Stimulated activated CD8-positive, alpha-beta memory T cell treated with anti-CD3 and anti-CD28 coated beads, Interleukin-12 subunit alpha, Interleukin-12 subunit beta, amount 100 ng/mL, for 1 hour (primary cell): ENCODE measurements at places on chromosomes 16 and 17.
A peak's percentile ranks its signal among the peaks of the same experiment; 100 is the strongest.

- no peak for DNase-seq
Measured at GRCh38 chr16:53865494-53865863, 161.5 kb downstream of the FTO start.

- DNase-seq: no peak
Measured at GRCh38 chr16:57800200-57801097, 1.8 kb downstream of the KIFC3 start.

- no peak for DNase-seq
Measured at GRCh38 chr17:1473841-1474240, 17.8 kb upstream of the CRK start.

- DNase-seq: no peak
Measured at GRCh38 chr16:21274172-21274726, 3.8 kb downstream of the CRYM start.

GRCh38 chr16:4522051-4522581 is 16.5 kb downstream of the CDIP1 start:
- no peak for DNase-seq

- no peak for DNase-seq
Measured at GRCh38 chr16:70568601-70569237, 45.1 kb downstream of the SF3B3 start.

GRCh38 chr16:54125751-54126655 is 160.6 kb downstream of the IRX3 start:
- DNase-seq: no peak

DNA sequence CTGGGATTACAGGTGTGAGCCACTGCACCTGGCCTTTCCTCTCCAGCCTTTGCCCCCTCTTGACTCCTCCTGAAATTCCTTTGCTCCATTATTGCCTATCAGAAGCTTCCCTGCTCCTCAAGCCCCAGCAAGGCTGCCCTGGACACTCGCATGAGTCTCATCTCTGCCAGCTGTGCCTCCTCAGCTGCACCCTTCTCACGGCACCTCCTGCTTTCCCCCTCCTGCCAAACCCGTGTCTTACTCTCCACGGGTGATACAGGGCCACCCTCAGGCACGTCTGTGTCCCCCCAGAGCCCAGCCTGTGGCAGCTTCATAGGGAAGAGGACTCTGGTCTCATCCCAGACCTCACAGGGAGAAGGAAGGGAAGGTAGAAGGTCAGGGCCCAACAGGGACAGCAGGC is 15.4 kb downstream of the G6PC3 start:
- no peak for DNase-seq

DNA sequence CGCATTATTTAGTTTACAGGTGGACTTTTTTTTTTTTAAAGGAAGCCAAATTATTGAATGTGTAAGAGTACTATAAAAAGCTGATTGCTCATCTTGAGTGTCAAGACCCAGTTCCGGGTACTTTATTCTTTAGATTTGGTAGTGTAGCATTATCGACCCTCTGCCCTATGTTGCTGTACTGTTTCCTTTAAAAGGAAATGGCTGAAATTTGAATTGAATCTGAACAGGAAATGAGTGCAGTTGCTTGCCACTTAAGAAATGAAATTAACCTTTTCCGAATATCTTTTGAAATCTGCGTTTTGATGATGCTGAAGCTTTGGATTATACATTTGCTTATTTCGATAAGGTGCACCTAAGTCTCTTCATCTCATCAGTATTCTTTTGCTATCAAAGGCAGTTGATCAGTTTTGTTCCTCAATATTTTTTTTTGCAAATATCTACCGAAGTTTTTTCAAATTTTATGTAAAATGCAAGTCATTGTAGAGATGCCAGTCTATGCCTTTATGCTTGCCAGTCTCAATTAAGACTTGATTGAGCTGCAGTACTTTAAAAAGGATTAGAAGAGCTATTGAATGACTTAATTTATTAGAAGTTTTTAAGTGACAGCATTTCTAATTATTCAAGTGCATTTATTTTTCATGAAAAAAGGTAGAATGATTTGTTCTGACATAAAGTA is 1.8 kb downstream of the GGNBP2 start:
- no peak for DNase-seq

GRCh38 chr17:64276961-64277505 is 14.0 kb upstream of the TEX2 start:
- DNase-seq: no peak

DNA sequence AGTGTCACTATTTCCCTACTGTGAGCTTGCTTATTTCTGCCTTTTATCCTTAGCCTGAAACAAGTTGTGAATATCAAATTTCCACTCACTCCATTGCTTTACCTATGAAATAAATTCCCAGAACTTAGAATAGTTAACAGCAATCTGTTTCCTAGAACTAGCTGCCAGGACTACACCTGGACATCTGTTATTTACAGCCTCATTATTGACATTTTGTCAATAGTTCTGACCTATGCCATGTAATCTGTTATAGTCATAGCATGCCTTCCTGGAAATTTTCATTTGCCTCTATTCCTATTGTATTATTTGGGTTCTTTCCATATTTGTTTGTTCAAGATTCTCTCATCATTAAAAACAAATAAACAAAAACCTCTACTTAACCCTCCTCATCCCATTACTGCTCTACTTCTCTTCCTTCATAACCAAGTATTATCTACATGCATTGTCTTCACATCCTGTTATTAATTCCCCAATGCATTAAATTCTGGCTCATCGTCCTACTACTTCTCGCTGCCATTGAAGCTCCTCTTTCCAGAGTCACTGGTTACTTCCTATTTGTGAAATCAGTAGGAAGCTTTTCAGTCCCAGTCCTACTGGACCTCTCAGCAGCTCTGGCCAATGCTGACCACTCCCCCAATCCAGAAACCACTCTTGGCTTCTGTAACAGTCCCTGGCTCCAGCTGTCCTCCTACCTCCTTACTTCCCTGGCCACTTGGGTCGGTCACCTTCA is 55.3 kb downstream of the PIGL start:
- DNase-seq: no peak

DNA sequence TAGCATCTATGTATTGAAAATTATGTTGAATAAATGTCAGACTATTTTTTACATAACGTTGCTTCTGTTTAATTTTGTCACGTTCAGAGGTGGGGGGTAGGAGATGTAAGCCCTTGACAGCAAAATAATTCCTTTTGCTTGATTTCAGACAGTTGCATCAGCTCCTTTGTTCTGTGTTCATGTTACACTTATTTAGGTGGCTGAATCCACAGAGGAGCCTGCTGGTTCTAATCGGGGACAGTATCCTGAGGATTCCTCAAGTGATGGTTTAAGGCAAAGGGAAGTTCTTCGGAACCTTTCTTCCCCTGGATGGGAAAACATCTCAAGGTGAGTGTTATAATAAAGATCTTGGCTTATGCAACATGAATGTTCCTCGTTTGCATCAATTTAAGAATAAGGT is 4.5 kb downstream of the HERPUD1 start:
- DNase-seq: no peak

GRCh38 chr17:59838052-59838916 is 54.5 kb downstream of the TUBD1 start:
- no peak for DNase-seq

GRCh38 chr17:51064061-51064735 is 56.5 kb downstream of the SPAG9 start:
- DNase-seq: no peak

DNA sequence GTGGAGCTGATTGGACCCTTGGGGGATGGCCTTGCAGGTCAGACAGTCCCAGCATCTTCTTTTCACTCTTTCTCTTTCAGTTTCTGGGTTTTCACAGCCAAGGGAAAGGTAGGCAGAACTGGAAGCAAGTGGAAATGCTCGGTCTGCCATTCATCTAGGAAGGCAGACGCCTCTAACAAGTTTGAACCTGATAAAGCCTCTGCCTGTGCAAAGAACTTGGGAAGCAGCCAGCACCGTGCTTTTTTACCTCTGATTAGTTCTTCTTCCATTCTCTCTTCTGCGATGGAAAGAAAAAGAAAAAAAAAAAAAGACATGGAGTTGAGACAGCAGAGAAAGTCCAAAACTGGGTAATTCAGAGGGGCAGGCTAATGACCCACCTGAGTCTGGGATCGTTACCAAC is 997.8 kb upstream of the EEF2KMT start:
- no peak for DNase-seq

GRCh38 chr17:8935191-8935590 is 30.3 kb downstream of the PIK3R5 start:
- peak; percentile 33 for DNase-seq

GRCh38 chr16:31693733-31694132 is 166.0 kb downstream of the AHSP start:
- no peak for DNase-seq

DNA sequence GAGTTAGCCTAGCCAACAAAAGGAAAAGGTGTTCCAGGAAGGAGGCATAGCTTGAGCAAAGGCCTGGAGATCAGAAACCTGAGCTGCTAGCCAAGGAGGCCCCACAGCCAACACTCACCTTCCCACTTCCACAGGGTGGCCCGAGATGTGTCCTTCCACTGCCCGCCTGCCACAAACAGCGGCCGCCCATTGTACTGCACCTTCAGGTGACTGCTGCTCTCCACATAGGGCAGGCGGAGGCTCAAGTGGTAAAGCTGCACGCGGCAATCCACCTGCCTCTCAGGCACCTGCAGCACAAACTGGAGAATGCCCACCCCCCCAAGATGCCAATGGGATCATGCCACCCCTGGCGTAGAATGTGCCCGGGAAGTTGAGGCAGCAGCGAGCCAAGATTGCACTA is 111.5 kb downstream of the RMI2 start:
- DNase-seq: no peak

DNA sequence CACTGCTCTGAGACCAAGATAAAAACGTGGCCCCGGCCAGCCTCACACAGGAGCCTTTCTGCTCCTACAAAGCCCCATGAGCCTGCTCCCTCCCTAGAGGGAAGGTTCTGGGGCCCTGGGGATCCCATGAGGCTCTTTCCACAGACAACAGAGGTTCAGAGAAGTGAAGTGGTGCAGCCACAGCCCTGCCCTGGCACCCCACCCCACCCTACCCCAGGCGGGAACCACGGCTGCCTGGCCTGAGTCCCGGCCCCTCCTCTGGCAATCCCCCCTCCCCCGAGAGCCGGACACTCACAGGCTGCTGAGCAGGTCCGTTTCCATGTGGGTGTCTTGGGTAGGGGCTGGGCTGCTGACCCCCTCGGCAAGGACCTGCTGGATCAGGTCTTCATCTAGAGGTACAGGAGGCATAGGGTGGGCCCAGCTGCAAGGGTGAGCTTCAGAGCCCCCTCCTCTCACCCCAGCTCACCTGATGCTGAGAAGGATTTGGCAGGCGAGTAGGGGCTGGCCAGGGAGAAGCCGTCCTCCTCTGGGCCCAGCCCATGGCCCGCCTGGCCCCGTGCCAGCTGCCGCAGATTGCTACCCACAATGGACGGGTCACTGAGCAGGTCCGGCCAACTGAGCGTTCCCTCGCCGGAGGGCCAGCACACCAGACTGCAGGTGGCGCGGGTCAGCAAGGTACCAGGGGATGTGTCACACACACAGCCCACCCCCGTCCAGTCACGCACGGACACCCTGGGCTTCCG is 38.7 kb downstream of the PKD1 start:
- no peak for DNase-seq

GRCh38 chr16:66481943-66482390 is 54.9 kb downstream of the BEAN1 start:
- DNase-seq: no peak

GRCh38 chr17:41264599-41264998 is 579 bp upstream of the KRTAP9-6 start:
- no peak for DNase-seq

DNA sequence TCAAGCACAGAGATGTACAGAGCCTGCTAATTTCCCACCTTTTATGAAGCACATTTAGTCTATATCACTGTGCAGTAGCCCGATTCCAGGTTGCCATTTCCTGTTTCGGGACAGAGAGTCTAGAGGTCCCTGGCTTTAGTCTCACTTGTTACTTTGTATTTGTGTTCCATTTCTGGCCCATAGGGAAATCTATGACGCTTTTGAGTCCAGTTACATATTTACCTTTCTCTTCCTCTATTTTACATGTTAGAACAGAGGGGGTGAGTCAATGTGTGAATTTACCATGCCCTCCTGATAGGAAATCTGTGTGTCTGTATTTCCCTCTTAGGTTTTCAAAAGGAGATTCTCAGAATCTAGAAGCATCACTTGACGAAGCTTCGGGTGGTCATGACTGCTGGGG is 227.1 kb upstream of the ZFHX3 start:
- no peak for DNase-seq

DNA sequence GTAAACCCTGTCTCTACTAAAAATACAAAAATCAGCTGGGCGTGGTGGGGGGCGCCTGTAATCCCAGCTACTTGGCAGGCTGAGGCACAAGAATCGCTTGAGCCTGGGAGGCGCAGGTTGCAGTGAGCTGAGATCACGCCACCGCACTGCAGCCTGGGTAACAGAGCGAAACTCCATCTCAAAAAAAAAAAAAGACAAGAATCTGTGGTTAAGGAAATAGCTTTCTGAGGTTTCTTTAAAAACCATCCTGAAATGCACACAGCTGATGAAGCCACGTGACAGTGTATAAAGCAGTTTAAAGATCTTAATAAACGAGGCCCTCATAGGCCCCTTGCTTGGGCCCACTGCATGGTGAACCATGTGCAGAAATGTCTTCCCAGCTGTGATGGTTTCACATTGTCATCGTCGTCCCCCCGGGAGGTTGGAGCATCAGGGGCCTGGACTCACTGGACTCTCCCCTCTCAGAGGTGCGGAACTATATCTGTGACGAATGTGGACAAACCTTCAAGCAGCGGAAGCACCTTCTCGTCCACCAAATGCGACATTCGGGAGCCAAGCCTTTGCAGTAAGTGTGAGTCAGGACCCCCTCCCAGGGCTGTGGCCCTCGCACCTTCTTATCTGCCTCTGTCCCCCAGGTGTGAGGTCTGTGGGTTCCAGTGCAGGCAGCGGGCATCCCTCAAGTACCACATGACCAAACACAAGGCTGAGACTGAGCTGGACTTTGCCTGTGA is 16.2 kb downstream of the ZNF276 start:
- no peak for DNase-seq

DNA sequence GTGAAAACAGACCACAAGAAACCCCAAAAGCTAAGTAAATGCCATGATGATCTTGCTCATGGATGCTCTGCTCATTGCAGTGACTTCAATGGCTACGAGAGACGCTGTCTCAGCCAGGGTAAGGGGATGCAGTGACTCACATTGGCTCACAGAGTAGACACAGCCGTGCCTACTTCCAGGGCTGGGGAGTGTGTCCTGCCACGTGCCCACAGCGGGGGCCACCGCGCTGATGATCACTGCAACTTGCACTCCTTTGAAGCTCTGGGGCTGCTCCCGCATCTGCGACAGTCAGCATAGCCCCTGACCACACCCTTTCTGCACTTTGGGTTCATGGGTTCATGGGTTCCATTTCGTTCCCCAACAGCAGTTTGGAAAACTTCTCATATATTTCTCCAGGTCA is 231.4 kb upstream of the RPL38 start:
- DNase-seq: no peak
